ENCODE measurements at places on chromosomes 3 and 15. TPM values are rescaled to one million over a fixed set of nuclear protein-coding genes. Genes with fewer than 3 reads are reported as not detected.
A peak's percentile ranks its signal among the peaks of the same experiment; 100 is the strongest.

GRCh38 chr3:32460031-32460749 lies 42.5 kb downstream of the CMTM6 start:
- DNase-seq = peak; percentile 28

- no peak for DNase-seq
Measured at GRCh38 chr3:32778389-32778788, 39.4 kb upstream of the TRIM71 start.

The A4GNT gene
- polyA plus RNA-seq = not detected

DNA sequence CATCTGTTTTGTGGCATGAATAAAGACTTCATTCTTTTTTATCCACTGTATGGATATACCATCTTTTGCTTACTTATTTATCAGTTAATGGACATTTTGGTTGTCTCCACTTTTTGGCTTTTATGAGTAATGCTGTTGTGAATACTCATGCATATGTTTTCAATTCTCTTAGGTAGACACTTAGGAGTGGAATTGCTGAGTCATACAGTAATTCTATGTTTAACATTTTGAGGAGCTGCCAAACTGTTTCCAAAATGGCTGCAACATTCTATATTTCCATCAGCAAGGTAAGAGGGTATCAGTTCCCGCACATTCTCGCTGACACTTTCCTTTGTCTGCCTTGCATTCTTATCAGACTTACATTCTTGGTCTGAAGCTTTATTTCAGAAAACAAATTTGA lies 191.1 kb downstream of the WNT5A start:
- DNase-seq = no peak

DNA sequence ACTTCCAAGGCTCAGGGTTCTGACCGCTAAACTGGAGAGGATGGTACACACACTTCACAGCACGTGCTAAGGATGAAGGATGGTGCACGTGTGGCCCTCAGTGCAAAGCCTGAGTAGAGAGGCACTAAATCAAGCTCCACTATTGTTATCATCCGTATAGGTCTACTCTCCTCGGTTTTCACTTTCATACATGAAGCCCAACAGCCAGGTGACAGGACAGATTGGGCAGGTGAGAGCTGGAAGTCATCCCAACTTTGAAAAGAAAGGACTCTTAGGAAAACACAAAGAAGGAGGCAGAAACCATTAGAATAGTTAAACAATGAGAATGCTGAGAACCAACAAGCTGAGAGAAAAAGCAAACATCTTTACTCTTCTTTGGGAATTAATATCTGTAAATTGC lies 21.1 kb downstream of the MAGI1 start:
- DNase-seq = no peak

The ERC2 gene
- 2.2 TPM for polyA plus RNA-seq

- peak; percentile 53 for DNase-seq
Measured at GRCh38 chr3:44995142-44995770, 19.2 kb downstream of the EXOSC7 start.

- DNase-seq = no peak
Measured at GRCh38 chr15:90859234-90860131, 8.9 kb upstream of the FURIN start.

- DNase-seq = peak; percentile 76
Measured at GRCh38 chr3:41960826-41961750, 815 bp downstream of the ULK4 start.

DNA sequence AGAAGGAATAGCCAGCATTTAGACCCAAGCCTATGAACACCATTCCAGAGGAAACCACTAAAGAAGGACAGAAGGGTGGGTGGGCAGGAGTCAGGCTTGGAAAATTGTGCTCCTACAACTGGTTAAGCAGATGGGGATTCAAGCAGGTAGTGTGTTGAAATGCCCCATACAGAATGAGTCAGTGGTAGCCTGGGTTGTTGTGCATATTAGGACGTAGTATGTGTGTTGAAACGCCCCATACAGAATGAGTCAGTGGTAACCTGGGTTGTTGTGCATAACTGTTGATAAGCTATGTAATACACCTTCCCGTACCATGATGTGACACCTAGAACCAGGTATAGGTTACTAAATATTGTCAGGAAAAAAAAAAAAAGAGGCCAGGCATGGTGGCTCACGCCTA lies 34.0 kb downstream of the MINDY4B start:
- DNase-seq = peak; percentile 36

The GPR160 gene
- polyA plus RNA-seq = 52.2 TPM

GRCh38 chr3:69445024-69445423 lies 59.1 kb upstream of the FRMD4B start:
- no peak for DNase-seq

The P2RY12 gene
- polyA plus RNA-seq = not detected

DNA sequence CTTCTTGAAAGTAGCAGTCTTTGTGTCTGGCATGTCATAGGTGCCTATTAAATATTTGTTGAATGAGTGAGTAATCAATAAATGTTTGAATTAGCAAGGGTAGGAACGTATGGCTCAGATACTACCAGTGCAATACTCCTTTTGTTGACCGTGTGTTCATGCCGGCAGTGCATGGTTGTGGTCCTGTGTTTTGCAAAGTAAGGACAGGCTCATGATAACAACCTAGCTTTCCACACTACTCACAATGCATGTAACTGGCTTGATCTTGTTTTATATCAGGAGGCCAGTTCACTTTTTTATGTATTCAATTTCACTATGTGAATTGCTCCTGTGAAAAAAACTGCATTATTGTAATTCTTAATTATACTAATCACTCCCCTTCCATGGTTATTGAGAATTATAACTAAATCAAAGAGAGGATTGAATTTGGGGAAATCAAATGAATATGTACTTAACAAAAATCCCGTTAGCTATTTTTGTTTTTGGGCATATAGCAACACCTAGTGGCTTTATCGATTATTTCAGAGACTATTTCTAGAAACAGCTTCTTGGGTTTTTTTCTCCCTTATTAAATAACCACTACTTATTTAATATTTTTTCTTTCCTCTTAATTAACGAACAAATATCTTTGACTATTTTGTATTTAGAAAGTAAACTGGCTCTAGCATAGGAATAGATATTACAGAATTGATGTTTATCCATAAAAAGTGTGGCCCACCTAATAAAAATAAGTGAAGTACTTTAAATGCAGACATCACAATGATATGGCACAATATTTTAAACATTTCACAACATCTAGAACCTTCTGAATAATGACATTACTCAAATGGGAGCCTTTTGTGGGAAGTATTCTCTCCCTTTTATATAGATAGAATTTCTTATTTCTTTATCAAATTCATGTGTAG lies 218.5 kb downstream of the BBX start:
- no peak for DNase-seq

- DNase-seq = no peak
Measured at GRCh38 chr3:60298141-60298540, 953.1 kb downstream of the FHIT start.

DNA sequence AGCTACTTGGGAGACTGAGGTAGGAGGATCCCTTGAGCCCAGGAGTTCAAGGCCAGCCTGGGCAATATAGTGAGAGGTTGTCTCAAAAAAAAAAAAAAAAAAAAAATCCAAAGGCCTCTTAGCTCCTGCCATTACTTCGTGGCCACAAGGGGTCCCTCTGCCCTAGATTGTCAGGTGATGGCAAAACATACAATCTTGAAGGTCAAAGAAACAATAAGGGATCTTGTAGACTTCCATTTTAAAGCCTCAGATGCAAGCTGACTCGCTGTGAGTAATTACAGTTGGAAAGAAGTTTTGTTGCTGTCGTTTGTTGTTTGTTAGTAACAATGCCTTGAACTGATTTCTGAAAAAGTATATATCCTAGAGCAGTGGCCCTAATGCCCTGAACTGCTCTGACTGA lies 55.9 kb upstream of the PLCL2 start:
- DNase-seq = peak; percentile 45

The GOLGA6L10 gene
- 0.65 TPM for polyA plus RNA-seq

DNA sequence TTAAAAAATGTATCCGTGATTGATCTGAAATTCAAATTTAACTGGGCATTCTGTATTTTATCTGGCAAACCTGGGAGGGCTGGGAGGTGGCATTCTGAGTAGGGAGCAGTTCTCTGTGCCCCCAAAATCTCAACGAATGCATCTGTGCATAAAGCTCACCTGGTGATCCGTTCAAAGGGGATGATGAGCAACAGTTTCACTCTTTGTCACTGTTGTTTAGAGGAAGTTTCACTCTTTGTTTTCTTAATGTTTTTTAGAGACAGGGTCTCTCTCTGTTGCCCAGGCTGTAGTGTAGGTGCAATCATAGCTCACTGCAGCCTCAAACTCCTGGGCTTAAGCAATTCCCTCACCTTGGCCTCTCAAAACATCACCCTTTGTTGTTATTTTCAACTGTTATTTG lies 186.7 kb downstream of the SSR3 start:
- no peak for DNase-seq

GRCh38 chr3:46891132-46891531 lies 13.6 kb downstream of the PTH1R start:
- no peak for DNase-seq

DNA sequence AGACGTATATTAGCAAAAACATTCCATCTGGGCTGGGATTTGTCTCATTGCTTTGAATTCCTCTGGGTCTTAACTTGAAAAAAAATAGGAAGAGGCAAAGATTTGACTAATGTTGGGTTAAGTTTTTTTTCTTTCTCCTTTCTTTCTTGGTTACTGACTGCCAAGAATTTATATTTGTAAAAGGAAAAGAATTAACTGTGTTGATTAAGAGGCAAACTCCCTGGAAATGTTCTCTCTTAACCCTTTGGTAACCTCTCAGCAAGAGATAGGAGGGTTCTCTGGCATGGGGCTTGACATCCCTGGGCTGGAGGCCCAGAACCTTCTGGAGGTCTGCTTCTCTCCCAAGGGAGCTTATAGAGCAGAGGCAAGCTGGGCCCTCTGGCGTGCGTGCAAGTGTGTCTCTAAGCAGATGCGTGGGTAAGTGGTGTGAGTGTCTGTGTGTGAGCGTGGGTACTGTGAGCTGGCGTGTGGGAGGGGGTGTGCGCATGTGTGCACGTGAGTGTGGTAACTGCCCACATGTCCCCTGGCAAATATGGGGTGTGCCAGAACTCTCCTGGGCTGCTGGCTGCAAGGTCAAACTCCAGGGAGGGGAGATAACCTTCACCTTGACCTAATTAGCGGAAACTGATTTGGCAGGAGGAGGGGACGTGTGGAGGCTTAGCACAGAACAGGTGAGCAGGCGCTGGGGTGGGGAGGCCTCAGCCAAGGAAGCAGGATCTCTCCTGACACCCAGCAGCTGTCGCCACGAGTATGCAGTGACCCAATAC lies 49.4 kb upstream of the MAGEF1 start:
- DNase-seq = no peak

The GOLGA6D gene
- not detected for polyA plus RNA-seq

The PRR23B gene
- not detected for polyA plus RNA-seq

- DNase-seq = no peak
Measured at GRCh38 chr15:66692391-66692790, 9.6 kb upstream of the SMAD6 start.

DNA sequence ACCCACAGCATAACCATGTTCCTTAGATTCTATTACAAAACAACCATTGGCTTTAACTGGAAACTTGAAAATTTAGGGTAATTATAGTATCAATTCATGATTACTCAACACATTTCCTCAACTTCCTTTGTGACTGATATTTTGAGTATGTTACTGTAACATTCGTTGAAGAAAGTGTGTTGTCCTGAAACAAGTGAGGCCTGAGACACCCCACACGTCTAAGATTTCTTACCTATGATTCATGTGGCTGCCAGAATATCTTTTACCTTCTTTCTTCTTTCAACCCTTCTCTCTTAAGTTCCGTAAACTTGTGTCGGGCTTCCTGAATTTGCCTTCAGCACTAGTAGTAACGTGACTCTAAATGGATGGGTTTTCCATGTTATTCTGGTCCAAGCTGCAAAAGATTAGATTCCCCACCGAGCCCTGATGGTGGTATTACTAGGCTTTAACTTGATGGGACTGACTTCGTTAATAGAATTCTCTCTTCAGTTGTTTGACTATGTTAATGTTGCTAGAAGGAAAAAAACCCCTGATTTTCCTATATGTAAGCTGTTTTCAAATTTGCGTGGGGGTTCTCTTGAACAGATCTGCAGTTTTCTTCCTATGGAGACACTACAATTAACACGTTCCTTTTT lies 296.0 kb upstream of the ICE2 start:
- DNase-seq = no peak

The TNNC1 gene
- polyA plus RNA-seq = 9.7 TPM

The ITIH1 gene
- polyA plus RNA-seq = 160 TPM

- DNase-seq = peak; percentile 39
Measured at GRCh38 chr3:66797889-66798560, 200.1 kb upstream of the KBTBD8 start.

DNA sequence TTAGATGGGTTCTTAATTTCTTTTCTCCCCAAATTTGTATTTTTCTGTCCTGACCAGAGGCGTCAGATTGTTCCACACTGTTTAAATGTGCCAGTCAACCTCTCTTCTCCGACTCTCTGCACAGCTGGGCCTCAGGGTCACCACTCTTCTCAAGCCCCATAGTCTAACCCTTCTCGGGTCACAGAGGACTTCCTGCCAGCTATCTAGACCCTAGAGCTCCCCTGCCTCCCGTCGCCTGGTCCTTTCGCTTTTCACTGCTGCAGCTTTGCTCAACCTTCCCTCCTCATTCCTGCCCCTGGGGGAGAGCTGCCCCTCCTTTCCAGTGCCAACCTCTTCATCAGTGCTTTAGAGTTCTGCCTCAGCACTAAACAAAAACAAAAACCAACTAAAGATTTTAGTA lies 151.7 kb downstream of the ATG7 start:
- DNase-seq = no peak

DNA sequence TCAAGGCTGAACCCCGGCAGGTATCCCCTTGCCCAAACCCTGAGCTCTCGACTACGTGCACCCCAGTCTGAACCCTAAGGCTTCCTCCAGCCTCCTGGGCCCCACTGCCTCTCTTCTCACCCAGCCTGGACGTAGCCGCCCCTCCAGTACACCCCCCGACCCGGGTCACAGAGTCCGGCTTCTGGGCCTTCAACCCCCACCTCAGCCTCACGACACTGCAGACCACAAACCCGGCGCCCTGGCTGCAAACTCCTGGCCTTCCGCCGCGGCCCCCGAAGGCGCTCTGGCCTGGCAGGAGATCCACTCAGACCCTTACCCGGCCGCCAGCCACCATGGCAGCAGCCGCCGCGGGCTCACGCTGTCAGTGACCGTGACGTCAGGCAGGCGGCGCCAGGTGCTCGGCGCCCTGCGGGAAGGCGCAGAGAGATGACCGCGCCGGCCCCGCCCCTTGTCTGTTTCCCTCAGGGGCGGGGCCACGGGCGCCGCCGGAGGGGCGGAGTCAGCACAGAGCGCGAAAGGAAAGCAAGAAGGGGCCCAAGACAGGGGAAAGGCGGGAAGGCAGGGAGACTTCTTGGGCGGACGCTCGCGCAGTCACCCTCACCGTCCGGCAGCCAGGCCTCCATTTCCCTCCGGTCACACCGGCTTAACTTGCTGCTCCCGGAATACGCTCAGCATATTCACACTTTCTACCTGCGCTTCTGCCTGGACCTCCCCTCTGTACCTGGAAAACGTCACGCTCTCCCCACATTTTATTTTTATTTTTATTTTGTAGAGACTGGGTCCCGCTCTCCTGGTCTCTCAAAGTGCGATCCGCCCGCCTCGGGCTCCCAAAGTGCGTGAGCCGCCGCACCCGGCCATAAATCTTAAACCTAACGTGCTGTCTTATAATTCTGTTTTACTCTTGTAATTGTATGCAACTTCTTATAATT lies at the start of gene RMDN3:
Gene RMDN3, minus strand, starts transcription at position 372 of the 929 bp plus-strand sequence. CDS start 471 bp downstream, outside the sequence.
- peak; percentile 98 for DNase-seq

The SLC25A36 gene
- 41.3 TPM for polyA plus RNA-seq
